WTC11 (cell line): ENCODE measurements at places on chromosomes 7 and 10.

DNA sequence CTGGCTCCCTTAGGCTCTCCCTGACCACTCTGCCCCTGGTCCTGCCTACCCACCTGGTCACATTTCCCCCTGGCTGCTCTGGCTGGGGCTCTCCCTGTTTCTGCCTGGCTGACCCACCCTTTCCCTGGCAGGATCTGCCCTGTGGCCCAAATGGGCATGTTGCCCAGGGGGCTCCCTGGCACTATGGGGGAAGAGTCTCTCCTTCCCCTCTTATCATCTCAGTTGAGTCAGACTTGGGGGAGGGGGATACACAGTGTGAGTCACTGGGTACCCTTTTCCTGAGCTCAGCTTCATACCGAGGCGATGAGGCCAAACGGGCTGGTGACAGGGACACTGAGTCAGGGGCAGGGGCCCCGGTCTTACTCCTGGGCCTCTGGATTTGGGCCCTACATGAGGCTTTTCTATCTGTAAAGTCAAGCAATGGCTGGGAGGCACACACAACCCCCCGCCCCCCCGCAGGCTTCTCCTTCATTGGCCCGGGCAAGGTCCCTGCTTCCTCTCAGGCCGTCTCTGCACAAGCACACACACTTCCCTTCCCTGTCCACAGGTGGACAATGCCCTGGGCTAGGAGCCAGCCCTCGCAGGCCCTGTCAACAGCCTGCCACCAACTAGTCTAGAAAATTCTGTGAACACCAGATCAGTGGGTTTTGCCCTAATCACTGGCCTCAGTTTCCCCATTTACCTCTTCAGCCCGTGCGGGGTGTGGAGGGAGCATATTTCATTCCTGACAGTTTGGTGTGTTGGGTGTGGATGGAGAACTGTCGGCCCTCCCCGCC, 627 bp upstream of the FLNC start:
- H3K27me3 ChIP-seq = peaks cover 32% of the 10 kb centered on the region
- peak overlapping the region; percentile 64 for H3K4me3 ChIP-seq
- no peak overlapping the region for H3K27ac ChIP-seq
- peaks cover 38% of the 10 kb centered on the region for H3K4me1 ChIP-seq
- no peaks in the 10 kb centered on the region for H3K36me3 ChIP-seq
- no peak for DNase-seq

- peaks cover 17% of the 10 kb centered on the region for H3K4me1 ChIP-seq
- no peak overlapping the region for H3K4me3 ChIP-seq
- no peaks in the 10 kb centered on the region for H3K27me3 ChIP-seq
These were observed 22.2 kb downstream of the CDNF start for GRCh38 chr10:14815681-14816080.

DNA sequence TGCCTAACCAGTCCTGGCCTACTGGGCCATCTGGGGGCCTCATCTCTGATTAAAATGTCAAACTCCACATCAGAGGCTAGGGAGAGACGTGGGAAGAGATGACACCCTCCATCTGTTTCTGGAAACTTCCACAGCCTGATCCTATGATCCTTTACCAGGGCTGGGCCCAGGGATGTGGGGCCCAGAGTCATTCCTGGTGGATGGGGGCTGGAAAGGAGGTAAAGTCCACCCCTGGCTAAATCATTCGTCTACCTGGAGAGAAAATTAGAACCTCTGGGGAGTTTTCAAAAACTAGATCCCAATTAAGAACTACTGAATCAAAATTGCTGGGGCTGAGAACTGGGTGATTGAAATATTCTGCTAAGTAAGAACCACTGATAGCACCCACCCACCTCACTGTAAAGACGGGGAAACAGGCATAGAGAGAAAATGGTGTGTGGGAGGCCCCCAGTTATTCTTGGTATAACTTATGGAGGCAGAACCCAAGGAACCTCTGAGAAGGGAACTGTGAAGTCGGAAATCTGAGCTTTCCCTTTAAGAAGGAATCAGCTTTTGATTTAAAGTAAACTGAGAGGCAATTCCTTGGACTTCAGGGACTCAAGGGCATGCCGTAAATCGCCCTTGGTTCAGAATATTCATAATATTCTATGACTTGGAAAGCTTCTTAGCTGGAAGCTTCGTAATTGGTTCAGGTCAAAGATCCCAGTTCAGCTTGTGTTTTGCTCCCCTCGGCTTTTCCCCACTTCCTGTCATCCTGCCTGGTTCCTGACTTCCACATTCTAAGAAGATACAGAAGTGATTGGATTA, 53.1 kb downstream of the PRKAG2 start:
- H3K36me3 ChIP-seq = no peaks in the 10 kb centered on the region
- H3K27ac ChIP-seq = no peak overlapping the region
- H3K4me3 ChIP-seq = no peak overlapping the region

DNA sequence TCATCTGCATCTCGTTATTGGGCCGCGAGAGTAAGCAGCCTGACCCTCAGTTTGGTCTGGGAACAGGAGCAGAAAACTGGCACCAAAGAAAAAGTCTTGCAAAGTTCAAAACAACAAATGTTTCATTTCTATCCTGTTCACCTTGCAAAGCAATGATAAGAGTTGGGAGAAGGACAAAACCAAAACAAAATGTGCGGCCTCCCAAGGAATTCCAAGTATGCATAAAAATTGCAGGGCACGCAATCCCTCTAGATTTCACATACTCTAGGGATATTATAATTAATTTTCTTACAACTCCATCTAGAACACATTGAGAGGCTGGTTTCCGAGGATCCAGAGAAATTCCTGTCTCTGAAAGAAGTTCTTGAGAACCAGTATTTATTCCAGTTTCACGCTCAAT, 20.1 kb downstream of the CHUK start:
- peak overlapping the region; percentile 84 for H3K27ac ChIP-seq
- no peak for DNase-seq
- peaks cover 21% of the 10 kb centered on the region for H3K36me3 ChIP-seq
- H3K4me3 ChIP-seq = no peak overlapping the region
- H3K4me1 ChIP-seq = no peaks in the 10 kb centered on the region

DNA sequence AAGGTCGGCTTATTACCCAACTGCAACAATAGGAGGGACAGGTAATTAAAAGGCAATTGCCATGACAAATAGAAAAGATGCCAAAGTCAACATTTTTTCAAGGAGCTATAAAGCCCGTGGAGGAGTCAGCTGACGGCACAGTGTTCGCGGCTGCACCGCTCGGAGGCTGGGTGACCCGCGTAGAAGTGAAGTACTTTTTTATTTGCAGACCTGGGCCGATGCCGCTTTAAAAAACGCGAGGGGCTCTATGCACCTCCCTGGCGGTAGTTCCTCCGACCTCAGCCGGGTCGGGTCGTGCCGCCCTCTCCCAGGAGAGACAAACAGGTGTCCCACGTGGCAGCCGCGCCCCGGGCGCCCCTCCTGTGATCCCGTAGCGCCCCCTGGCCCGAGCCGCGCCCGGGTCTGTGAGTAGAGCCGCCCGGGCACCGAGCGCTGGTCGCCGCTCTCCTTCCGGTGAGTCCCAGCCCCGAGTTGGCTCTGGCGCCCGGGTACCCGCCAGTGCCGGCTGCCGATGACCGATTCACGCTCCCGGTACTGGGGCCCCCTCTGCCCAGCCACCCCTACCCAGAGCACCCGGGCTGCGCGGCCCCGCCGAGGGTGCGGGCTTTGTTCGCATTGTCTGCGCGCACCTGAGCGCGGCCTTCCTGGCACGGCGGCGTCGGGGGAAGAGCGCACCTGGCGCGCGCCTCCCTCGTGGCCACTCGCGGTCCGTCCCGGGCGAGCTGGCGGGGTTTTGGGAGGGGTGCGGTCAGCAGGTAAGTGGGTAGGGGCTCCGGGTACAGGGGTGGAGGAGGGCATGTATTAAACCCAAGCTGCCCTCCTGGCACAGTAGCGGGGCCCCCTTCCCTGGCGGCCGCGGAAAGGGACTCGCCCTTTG, at the start of gene VWA2:
TSS of gene VWA2 (plus strand) at position 138 of the 877 bp plus-strand sequence. CDS start 9,460 bp downstream, outside the sequence.
- H3K27me3 ChIP-seq = peaks cover 37% of the 10 kb centered on the region
- peak; percentile 69 for DNase-seq
- H3K27ac ChIP-seq = no peak within 1 kb of the TSS
- H3K36me3 ChIP-seq = no peaks in the 10 kb centered on the region
- H3K4me1 ChIP-seq = peaks cover 21% of the 10 kb centered on the region
- H3K4me3 ChIP-seq = peak within 1 kb of the TSS; percentile 67

- no peak for DNase-seq
- peaks cover 21% of the 10 kb centered on the region for H3K4me1 ChIP-seq
- H3K36me3 ChIP-seq = peaks cover 6% of the 10 kb centered on the region
- H3K27me3 ChIP-seq = peaks cover 33% of the 10 kb centered on the region
- H3K27ac ChIP-seq = no peak overlapping the region
- peak overlapping the region; percentile 82 for H3K4me3 ChIP-seq
These were observed 571 bp downstream of the KDM7A start for GRCh38 chr7:140176122-140176701.

GRCh38 chr7:124275411-124275810, 242.5 kb upstream of the TMEM229A start:
- no peaks in the 10 kb centered on the region for H3K36me3 ChIP-seq
- H3K4me1 ChIP-seq = peaks cover 13% of the 10 kb centered on the region
- H3K27ac ChIP-seq = no peak overlapping the region
- H3K27me3 ChIP-seq = no peaks in the 10 kb centered on the region
